Activated CD4-positive, alpha-beta T cell treated with anti-CD3 and anti-CD28 coated beads for 24 hours (primary cell): ENCODE measurements at places on chromosomes 12 and 14.

DNA sequence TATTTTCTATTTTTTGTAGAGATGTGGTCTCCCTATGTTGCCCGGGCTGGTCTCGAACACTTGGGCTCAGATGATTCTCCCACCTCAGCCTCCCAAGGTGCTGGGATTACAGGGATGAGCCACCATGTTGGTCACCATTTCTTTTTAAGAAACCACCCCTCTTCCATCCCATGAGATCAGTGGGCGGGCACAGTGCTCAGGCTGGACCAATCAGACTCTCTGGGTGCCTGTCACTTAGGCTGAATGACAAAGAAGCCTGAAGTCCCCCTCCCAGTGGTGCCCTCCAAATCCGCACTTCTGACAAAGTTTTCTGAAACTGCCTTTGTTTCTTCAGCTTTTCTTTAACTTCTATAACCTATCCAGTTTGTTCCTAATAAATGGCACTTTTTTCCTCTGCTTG, 48.2 kb downstream of the CALM1 start:
- DNase-seq, result no peak

DNA sequence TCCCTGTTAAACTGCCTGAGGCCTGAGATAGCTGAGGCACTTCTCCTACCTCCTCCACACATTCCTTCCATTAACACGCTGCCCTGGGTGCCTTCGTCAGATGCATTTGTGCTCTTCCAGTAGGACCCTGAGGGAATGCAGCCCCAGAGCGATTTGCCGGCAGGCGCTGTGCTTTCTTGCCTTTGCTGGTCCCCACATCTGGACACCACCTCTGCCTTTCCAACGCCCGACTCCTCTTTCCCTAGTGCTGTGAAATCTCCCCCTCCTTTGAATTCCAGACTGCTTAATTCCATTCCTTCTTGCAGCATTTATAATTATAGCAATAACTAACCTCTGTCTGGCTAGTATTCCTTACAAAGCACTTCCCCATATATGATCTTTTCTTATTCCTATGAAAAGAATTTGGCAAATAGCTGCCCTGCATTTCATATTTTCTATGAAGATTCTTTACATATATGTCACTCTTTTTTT, 88.4 kb downstream of the C12orf75 start:
- DNase-seq, result no peak

GRCh38 chr14:39055786-39056474, 47.1 kb downstream of the SEC23A start:
- no peak for DNase-seq

GRCh38 chr12:46395388-46395787, 22.8 kb upstream of the SLC38A2 start:
- no peak for DNase-seq

DNA sequence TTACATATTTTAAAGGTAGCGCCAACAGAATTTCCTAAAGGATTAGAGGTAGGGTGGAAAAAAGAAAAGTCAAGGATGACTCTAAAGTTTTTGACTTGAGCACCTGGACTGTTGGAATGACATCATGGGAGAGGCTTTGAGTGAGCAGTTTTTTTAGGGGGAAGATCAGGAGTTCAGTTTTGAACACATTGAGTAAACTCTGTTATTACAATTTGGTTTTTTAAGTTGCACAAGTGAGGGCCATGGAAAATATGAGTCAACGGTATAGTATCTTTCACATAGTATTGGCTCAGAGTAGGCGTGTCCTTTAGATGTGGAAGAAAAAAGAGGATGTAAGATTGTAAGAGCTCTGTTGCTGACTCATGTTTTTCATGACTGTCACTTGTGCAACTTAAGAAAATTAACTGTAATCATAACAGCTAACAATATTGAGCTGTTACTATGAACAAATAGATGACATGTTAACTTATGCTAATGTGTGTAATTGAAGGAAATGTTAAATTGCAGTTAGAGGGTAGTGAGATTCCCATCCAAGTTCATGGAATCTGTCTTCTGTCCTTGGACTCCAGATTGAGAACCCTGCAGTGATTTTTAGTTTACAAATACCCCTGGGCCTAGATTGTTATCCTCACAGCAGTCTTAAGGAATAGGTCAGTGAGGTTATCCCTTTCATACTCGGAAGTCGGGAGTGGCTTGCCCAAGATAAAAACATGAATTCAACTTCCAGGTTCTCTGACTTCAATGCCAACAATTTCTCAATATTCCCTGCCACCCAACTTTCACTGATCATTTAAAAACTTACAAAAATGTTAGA, 48.2 kb upstream of the ATP2B1 start:
- DNase-seq, result peak; percentile 27

DNA sequence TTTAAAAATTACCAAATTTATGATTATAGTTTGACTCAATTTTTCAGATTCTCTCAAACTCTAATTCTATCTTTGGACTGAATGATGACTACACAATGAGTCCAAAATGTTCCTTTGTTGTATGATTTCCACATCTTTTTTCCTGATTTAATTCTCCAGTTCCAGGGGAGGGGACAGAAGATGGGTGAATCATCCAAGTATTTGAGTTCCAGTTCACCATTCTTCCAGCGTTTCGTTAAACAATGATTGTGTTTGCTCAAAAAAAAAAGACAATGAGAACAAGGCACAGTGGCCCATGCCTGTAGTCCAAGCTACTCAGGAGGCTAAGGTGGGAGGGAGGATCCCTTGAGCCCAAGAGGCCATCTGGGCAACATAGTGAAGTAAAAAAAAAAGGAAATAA, 23.8 kb downstream of the BAZ1A start:
- DNase-seq, result no peak

- DNase-seq, result no peak
These were observed 29.8 kb downstream of the APAF1 start for GRCh38 chr12:98674841-98675240.

GRCh38 chr14:49970474-49971147, 77.7 kb downstream of the ARF6 start:
- DNase-seq, result no peak

- DNase-seq, result no peak
These were observed 54.1 kb downstream of the PLXNC1 start for GRCh38 chr12:94202245-94203180.

DNA sequence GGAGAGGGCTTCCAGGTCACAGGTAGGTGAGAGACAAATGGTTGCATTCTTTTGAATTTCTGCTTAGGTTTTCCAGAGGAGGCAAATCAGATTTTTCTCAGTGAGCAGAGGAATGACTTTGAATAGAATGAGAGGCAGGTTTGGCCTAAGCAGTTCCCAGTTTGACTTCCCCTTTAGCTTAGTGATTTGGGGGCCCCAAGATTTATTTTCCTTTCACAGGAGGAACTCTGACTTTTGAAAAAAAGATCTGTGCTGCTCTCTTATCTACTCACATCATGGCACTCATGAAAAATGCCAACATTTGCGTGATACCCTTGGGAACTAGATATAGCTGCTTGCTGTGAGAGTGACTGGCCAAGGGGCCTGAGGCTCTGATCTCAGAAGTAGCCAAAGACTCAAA, 58.0 kb upstream of the EVL start:
- no peak for DNase-seq

DNA sequence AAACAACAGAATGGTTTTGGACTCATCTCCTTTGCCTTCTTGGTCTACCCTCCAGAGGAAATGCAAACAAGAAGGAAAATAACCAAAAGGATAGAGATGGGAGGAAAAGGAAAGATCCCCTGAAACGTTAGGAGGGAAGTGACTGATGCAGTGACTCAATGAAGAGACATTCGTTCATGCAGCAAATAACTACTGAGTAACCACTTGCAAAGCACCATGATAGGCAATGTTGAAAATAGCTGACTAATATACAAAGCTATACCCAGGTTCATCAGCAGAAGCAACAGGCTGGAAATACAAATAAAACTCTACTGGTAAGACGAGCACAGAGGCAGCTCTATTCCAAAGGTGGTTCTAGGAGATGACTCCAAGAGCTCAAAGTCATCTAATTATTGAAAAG, 41.8 kb downstream of the R3HDM2 start:
- DNase-seq, result no peak
